ENCODE measurements at places on chromosomes 2 and 18.
A peak's percentile ranks its signal among the peaks of the same experiment; 100 is the strongest.

- DNase-seq: peak; percentile 91
Observed at GRCh38 chr2:39504790-39505335, 67.8 kb upstream of the MAP4K3 start.

DNA sequence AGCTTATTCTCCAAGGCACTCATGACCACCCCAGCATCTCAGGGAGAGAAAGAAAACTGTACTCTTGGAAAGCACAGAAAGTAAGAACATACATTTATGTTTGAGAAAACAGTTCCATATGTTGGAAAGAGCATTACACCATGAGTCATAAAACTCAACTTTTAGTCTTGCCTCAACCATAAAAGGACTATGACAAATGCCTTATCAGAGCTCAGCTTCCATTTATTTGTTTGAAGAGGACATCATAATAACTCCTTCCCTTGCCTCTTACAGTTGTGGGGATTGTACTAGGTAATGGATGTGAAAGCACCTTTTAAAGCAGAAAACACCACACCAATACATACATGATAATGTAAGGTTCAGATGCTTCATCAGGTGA, 370.8 kb downstream of the LNPK start:
- no peak for DNase-seq

GRCh38 chr2:216107760-216108159, 1.4 kb upstream of the XRCC5 start:
- DNase-seq: peak; percentile 21

- DNase-seq: no peak
Observed at GRCh38 chr18:754656-755055, 42.2 kb upstream of the ENOSF1 start.

Measured in LHCN-M2 (cell line).